ENCODE measurements at places on chromosomes 13 and 19.
A peak's percentile ranks its signal among the peaks of the same experiment; 100 is the strongest.

- no peak for DNase-seq
Measured at GRCh38 chr19:13938301-13939064, at the start of gene PODNL1. PODNL1 (minus strand) TSS chr19:13938417; CDS start chr19:13938181, 236 bp downstream.

DNA sequence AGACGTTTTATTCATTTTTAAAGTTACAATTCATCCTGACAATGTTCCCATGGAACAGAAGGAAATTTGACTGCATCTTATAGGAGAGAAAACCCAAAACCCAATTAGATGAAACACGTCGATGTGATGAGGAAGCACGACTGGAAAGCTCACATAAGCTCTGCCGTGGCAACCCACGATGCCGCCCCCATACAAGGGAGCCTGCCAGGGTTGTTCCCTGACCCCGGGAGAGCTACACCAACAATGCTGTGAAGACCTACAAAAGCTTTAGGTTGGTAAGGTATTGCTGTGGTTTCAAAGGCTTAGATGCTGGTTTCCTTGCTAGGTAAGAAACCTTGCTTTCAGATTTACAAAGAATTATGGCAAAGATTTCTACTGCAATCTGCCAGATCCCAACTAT lies 393.1 kb downstream of the KLF12 start:
- no peak for DNase-seq

- DNase-seq, result peak; percentile 64
Measured at GRCh38 chr19:46786236-46787039, 2.0 kb downstream of the SLC1A5 start.

DNA sequence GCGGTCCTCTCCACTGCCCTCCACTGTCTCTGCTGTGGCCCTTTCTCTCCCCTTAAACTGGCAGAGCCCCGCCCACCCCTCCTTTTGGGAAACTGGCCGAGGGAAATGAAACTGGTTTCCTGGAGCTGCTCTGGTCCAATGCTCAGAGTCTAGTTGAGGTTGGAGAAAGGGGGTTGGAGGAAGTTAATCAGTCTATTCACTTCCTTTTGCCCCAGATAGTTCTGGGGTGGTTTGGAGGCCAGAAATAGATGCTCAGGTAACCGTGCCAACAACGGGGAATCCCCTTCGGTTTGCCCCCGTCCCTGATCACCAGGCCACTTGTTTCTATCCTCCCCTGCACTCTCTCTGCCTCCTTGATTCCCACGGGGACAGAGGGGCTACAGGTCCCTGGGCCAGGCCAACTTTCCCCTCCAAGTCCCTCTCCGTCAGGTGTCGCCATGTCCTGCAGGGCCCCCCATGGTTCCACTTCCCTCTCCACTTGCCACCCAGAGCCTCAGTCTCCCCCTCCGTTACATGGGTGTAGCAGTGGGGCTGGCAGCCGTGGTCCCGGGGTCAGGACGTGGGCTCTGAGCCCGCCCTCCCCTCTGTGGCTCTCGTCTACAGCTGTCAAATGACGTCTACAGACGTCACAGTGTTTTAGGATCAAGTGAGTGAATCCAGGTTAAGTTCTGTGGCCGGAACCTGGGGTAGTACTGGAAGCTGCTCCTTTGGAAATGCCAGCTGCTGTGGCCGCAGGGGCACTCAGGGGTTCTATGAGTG lies at the start of gene IL4I1:
Gene IL4I1, minus strand, starts transcription at position 25 of the 759 bp plus-strand sequence. CDS start 727 bp downstream, outside the sequence.
- DNase-seq, result no peak

- DNase-seq, result no peak
Measured at GRCh38 chr13:46373623-46374022, 13.4 kb downstream of the RUBCNL start.

- DNase-seq, result no peak
Measured at GRCh38 chr19:17796013-17796837, 1.3 kb downstream of the B3GNT3 start.

DNA sequence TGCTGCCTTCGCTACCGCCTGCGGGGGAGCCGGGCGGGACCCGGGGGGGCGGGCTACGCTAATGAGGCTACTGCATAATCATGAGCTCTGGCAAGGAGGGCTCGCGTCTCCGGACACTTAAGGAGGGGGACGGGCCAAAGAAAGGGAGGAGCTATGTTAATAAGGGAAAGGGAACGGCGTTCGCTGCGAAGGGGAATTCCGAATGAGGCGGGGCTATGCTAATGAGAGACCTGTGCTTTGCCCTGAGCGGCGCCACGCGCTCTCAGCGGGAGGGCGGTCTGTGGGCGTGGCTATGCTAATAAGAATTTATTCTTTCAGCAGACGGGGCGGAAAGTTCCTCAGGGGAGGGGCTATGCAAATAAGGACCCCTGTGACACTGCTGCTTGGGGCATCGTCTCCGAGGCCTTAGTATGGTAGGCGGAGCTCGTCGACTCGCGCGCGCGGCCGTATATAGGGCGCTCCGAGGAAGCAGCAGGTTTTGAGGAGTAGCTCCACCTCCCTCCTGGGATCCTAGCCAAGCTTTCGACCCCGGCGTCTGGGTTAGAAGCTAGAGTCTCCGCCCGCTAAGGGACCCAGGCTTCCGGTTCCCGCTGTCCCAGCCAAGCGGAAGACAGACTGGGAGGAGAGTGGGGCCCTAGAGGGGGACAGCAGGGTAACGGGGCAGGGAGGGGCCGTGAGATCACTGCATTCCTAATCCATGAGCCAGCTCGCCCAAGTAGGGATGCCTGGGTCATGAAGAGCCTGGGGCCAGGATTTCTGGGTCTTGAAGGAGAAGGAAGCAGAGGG lies at the start of gene RRAS:
Gene RRAS, minus strand, starts transcription at position 31 of the 786 bp plus-strand sequence. CDS start 45 bp downstream, outside the sequence.
- peak; percentile 100 for DNase-seq

- DNase-seq, result no peak
Measured at GRCh38 chr19:33191501-33191900, 2.6 kb upstream of the LRP3 start.

- DNase-seq, result no peak
Measured at GRCh38 chr13:44421853-44422525, 48.4 kb downstream of the SERP2 start.

GRCh38 chr13:41700790-41701310 lies 243.5 kb downstream of the RGCC start:
- DNase-seq, result peak; percentile 92
